Activated CD8-positive, alpha-beta T cell treated with anti-CD3 and anti-CD28 coated beads, Interleukin-2, amount 10 ng/mL, durations not matched to agents 7 days and 5 days (primary cell): ENCODE measurements at places on chromosomes 3 and 15. TPM values are rescaled to one million over a fixed set of nuclear protein-coding genes. Genes with fewer than 3 reads are reported as not detected.

DNA sequence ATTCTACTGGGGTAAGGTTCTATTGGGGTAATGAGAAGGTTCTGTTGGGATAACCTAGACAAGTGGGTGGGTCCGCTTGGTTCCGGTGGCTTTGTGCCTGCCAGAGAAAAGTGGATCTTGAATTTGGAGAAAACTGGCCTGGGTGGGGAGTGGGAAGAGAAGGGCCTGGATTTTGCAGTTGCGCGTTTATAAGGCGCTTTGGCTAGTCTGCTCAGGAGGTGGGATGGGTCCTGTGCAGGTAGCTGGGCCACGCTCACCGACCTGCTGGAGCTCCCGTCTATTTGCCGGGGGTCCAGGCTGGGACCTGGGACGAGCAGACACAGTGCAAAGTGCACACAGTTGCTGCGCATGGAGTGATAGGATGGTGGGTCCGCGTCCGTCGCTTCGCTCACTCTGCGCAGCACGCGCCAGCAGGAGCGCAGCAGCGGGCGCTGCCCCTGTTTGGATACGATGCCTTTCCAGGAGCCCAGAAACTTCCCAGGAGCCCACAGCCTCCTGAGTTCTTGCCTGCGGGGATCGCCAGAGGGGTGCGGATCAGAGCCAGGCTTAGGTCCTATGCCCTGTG, 1.3 kb upstream of the AP3B2 start:
- H3K36me3 ChIP-seq, result no peaks in the 10 kb centered on the region
- peaks cover 2% of the 10 kb centered on the region for H3K27me3 ChIP-seq
- H3K4me1 ChIP-seq, result no peaks in the 10 kb centered on the region
- H3K27ac ChIP-seq, result no peak overlapping the region
- H3K4me3 ChIP-seq, result no peak overlapping the region
- no peak for DNase-seq

Gene ESYT3
- 0.18 TPM for total RNA-seq

- H3K4me3 ChIP-seq, result peak overlapping the region; percentile 40
- DNase-seq, result no peak
- peaks cover 33% of the 10 kb centered on the region for H3K27me3 ChIP-seq
- H3K36me3 ChIP-seq, result no peaks in the 10 kb centered on the region
- H3K4me1 ChIP-seq, result peaks cover 40% of the 10 kb centered on the region
Observed at GRCh38 chr3:168093790-168094189, 1.9 kb downstream of the GOLIM4 start.

Gene AMIGO3
- total RNA-seq, result 2.0 TPM

Gene SLC22A13
- total RNA-seq, result 0.58 TPM

- no peak overlapping the region for H3K4me3 ChIP-seq
- H3K27me3 ChIP-seq, result no peaks in the 10 kb centered on the region
- no peak for DNase-seq
- H3K36me3 ChIP-seq, result peaks cover 36% of the 10 kb centered on the region
- H3K27ac ChIP-seq, result peak overlapping the region; percentile 63
Observed at GRCh38 chr15:64426845-64427465, 33.4 kb upstream of the ZNF609 start.

Gene ATP13A4
- 2.4 TPM for total RNA-seq

GRCh38 chr3:120460181-120460790, 9.5 kb upstream of the FSTL1 start:
- no peaks in the 10 kb centered on the region for H3K36me3 ChIP-seq
- H3K27me3 ChIP-seq, result peaks cover 17% of the 10 kb centered on the region
- H3K4me1 ChIP-seq, result peaks cover 13% of the 10 kb centered on the region
- DNase-seq, result no peak
- H3K27ac ChIP-seq, result no peak overlapping the region

DNA sequence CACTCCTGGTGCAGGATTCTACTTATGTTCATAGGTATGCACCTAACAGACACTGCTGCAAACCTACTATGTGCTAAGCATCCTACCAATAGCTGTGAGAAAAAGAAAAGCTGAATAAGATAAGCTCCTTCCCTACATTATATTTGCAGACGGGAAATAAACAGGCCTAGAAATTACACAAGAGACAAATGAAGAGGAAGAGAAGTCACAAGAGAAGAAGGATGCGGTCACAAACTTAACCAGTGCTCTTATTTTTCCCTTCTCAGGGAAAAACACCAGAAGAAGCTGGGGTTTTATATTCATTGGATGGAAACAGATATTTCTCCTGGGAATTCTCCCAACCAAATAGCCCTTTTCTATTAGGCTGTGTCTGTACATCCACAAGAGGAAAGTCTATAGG, 109.7 kb upstream of the TRIM42 start:
- H3K27me3 ChIP-seq, result no peaks in the 10 kb centered on the region
- no peak overlapping the region for H3K4me3 ChIP-seq
- no peak overlapping the region for H3K27ac ChIP-seq
- no peaks in the 10 kb centered on the region for H3K4me1 ChIP-seq
- DNase-seq, result no peak

Gene CASR
- total RNA-seq, result not detected

- H3K4me3 ChIP-seq, result no peak overlapping the region
- DNase-seq, result no peak
- H3K4me1 ChIP-seq, result peaks cover 13% of the 10 kb centered on the region
- no peak overlapping the region for H3K27ac ChIP-seq
- no peaks in the 10 kb centered on the region for H3K27me3 ChIP-seq
Observed at GRCh38 chr3:100319951-100320350, 14.6 kb upstream of the NIT2 start.

- peaks cover 5% of the 10 kb centered on the region for H3K27me3 ChIP-seq
- no peak for DNase-seq
- H3K4me3 ChIP-seq, result no peak overlapping the region
Observed at GRCh38 chr3:67109651-67110204, 111.6 kb downstream of the KBTBD8 start.

Gene FBXW12
- total RNA-seq, result not detected

- H3K4me1 ChIP-seq, result peaks cover 6% of the 10 kb centered on the region
- H3K36me3 ChIP-seq, result no peaks in the 10 kb centered on the region
- H3K27me3 ChIP-seq, result no peaks in the 10 kb centered on the region
- H3K27ac ChIP-seq, result no peak overlapping the region
- no peak for DNase-seq
- H3K4me3 ChIP-seq, result no peak overlapping the region
Observed at GRCh38 chr3:189239616-189240015, 67.8 kb downstream of the TPRG1 start.

- peaks cover 10% of the 10 kb centered on the region for H3K27me3 ChIP-seq
- no peaks in the 10 kb centered on the region for H3K4me1 ChIP-seq
- H3K27ac ChIP-seq, result no peak overlapping the region
- no peaks in the 10 kb centered on the region for H3K36me3 ChIP-seq
- no peak for DNase-seq
- no peak overlapping the region for H3K4me3 ChIP-seq
Observed at GRCh38 chr15:66883284-66883911, 181.4 kb downstream of the SMAD6 start.

Gene SPATA12
- not detected for total RNA-seq

DNA sequence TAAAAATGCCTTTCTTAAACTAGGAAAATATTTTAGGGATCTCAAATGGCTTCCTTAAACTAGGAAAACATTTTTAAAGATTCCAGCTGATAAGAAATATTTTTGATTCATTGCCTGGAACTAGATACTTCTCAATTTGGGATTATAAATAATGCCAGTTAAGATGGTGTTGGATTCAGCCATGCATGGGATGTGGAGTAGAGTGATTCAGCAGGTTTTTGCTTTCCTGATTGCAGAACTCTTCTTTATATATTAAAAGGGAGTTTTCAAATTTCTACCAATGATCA, 15.6 kb downstream of the FILIP1L start:
- peaks cover 32% of the 10 kb centered on the region for H3K36me3 ChIP-seq
- peaks cover 46% of the 10 kb centered on the region for H3K4me1 ChIP-seq
- H3K4me3 ChIP-seq, result no peak overlapping the region
- H3K27me3 ChIP-seq, result no peaks in the 10 kb centered on the region

GRCh38 chr15:50312636-50313035, 42.4 kb downstream of the GABPB1 start:
- H3K4me1 ChIP-seq, result no peaks in the 10 kb centered on the region
- peaks cover 20% of the 10 kb centered on the region for H3K36me3 ChIP-seq
- H3K4me3 ChIP-seq, result no peak overlapping the region
- no peak overlapping the region for H3K27ac ChIP-seq
- H3K27me3 ChIP-seq, result no peaks in the 10 kb centered on the region
- no peak for DNase-seq

DNA sequence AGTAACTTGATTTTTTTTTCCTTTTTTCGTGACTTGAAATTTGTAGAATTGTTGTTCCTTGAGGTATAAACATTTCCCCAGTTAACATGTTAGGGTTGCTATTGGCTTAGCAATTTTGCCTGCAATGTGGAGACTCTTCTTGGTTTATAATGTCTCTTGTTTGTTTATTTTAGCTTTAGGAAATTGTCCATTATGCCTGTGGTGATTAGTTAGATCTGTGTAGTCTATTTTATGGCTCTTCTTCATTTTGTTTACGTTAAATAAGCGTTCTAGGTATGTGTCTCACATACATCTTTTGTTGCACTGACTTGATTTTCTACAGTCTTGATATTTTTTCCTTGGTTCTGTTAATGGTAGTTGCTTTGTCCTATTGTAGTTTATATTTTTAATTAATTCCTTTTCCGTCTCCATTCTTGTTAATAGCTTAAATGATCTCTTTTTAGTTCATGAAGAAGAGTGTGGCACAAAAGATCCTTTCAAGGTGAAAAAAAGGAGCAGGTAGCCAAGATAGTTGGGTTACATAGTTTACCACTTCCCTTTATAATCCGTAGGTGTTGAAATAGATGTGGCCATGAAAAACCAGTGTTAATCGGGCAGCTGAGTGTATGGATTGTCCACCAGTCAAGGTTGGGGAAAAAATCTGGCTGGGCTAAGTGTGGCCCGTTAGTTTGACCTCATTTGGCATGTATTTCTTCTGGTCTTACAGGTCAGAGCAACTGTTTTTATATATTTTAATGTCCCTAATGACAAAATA, 12.1 kb downstream of the IQGAP1 start:
- H3K4me1 ChIP-seq, result peaks cover 61% of the 10 kb centered on the region
- peaks cover 47% of the 10 kb centered on the region for H3K36me3 ChIP-seq
- no peak for DNase-seq
- H3K4me3 ChIP-seq, result peak overlapping the region; percentile 68
- H3K27me3 ChIP-seq, result no peaks in the 10 kb centered on the region

- no peaks in the 10 kb centered on the region for H3K36me3 ChIP-seq
- H3K27me3 ChIP-seq, result no peaks in the 10 kb centered on the region
- H3K4me1 ChIP-seq, result peaks cover 13% of the 10 kb centered on the region
- H3K4me3 ChIP-seq, result no peak overlapping the region
- no peak for DNase-seq
Observed at GRCh38 chr3:112017091-112017490, 17.4 kb upstream of the TMPRSS7 start.

DNA sequence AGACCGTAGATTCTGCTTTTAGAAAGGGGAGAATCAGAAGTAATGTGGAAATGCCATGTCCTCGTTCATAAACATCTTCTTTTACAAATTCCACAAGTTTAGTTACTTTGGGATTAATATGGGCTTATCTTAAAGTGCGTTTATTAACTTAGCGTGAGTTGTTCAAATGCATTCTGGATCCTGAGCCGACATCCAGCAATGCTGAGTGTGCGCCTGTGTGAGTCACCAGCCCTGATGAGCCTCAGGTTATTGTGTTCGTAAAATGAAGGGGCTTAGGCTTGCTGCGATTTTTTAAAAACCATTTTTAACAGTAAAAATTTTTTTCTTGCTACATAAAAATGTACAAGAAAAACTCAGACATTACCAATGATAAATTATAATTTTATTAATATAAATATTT, 57.9 kb downstream of the TFRC start:
- H3K4me3 ChIP-seq, result no peak overlapping the region
- H3K36me3 ChIP-seq, result no peaks in the 10 kb centered on the region
- H3K27me3 ChIP-seq, result peaks cover 21% of the 10 kb centered on the region
- H3K27ac ChIP-seq, result no peak overlapping the region
- DNase-seq, result no peak

Gene CHRFAM7A
- 2.3 TPM for total RNA-seq

DNA sequence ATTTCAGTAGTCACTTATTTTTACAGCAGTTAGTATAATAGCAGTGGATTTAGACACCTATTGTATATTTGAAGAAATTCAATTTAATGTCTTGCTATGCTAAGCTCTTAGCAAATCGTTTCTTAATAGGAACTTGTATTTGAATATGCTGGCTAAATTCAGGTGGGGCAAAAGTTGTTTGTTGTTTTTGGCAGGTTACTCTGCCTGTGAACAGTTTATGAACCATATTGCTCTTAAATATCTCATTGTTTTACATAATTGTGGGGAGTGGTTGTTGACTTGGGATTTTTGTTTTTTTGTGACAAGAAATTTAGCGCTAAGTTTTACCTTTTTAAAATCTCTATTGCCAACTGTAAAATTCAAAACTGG, 43.4 kb downstream of the NR2C2 start:
- H3K36me3 ChIP-seq, result peaks cover 4% of the 10 kb centered on the region
- H3K4me3 ChIP-seq, result no peak overlapping the region
- no peaks in the 10 kb centered on the region for H3K27me3 ChIP-seq
- peaks cover 24% of the 10 kb centered on the region for H3K4me1 ChIP-seq

GRCh38 chr3:167507954-167508353, 34.1 kb upstream of the SERPINI2 start:
- H3K27ac ChIP-seq, result no peak overlapping the region
- H3K36me3 ChIP-seq, result no peaks in the 10 kb centered on the region
- no peak for DNase-seq
- no peak overlapping the region for H3K4me3 ChIP-seq
- H3K4me1 ChIP-seq, result no peaks in the 10 kb centered on the region

GRCh38 chr3:71237672-71238071, 345.9 kb downstream of the FOXP1 start:
- peaks cover 4% of the 10 kb centered on the region for H3K4me1 ChIP-seq
- no peak overlapping the region for H3K27ac ChIP-seq
- peaks cover 3% of the 10 kb centered on the region for H3K36me3 ChIP-seq
- DNase-seq, result no peak
- H3K27me3 ChIP-seq, result no peaks in the 10 kb centered on the region

Gene IMPDH2
- total RNA-seq, result 227 TPM

GRCh38 chr15:98801234-98801561, 152.9 kb downstream of the IGF1R start:
- DNase-seq, result peak; percentile 29
- H3K27ac ChIP-seq, result peak overlapping the region; percentile 56
- H3K36me3 ChIP-seq, result no peaks in the 10 kb centered on the region
- H3K4me3 ChIP-seq, result no peak overlapping the region
- no peaks in the 10 kb centered on the region for H3K27me3 ChIP-seq

GRCh38 chr15:55694652-55695150, 48.3 kb downstream of the PRTG start:
- H3K27ac ChIP-seq, result no peak overlapping the region
- no peak for DNase-seq
- no peaks in the 10 kb centered on the region for H3K36me3 ChIP-seq
- H3K27me3 ChIP-seq, result peaks cover 12% of the 10 kb centered on the region
- no peaks in the 10 kb centered on the region for H3K4me1 ChIP-seq

GRCh38 chr15:100710744-100711515, 108.5 kb downstream of the ASB7 start:
- no peak overlapping the region for H3K27ac ChIP-seq
- no peaks in the 10 kb centered on the region for H3K36me3 ChIP-seq
- no peak for DNase-seq
- no peaks in the 10 kb centered on the region for H3K4me1 ChIP-seq
- H3K27me3 ChIP-seq, result no peaks in the 10 kb centered on the region
